GM23338 (cell line): ENCODE measurements at places on chromosomes 7 and 10. TPM values are rescaled to one million over a fixed set of nuclear protein-coding genes. Genes with fewer than 3 reads are reported as not detected.
A peak's percentile ranks its signal among the peaks of the same experiment; 100 is the strongest.

- peak; percentile 76 for DNase-seq
Measured at GRCh38 chr7:23712368-23713284, 2.6 kb downstream of the STK31 start.

Gene HOXA1
- total RNA-seq, result not detected in 2 replicates

Gene CALML3
- not detected in 2 replicates for total RNA-seq

DNA sequence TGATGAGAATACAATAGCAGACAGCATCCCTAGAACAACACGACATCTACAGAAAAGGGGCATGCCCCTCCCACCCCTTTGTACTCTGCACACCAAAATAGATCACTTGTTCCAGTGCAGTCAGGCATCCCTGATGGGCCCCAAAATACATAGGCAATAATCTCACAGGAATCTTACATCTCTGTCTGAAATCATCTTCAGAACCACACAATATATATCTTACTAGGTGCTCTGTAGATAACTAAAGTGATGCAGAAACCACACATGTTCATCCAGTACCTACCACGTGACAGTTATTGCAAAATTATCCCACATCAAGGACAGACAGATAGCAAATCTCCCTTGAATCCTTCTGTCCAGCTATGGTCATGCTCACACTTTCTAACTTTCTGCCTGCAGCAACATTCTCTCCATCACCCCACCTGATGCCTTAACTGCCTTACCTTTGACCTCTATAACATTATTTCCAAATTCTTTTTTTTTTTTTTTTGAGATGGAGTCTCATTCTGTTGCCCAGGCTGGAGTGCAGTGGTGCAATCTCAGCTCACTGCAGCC lies 30.7 kb downstream of the ST8SIA6 start:
- no peak for DNase-seq

Gene AGR3
- not detected in 2 replicates for total RNA-seq

GRCh38 chr7:36360244-36360643 lies 29.4 kb upstream of the ANLN start:
- peak; percentile 64 for DNase-seq
